ENCODE measurements at places on chromosomes 11 and 22.

DNA sequence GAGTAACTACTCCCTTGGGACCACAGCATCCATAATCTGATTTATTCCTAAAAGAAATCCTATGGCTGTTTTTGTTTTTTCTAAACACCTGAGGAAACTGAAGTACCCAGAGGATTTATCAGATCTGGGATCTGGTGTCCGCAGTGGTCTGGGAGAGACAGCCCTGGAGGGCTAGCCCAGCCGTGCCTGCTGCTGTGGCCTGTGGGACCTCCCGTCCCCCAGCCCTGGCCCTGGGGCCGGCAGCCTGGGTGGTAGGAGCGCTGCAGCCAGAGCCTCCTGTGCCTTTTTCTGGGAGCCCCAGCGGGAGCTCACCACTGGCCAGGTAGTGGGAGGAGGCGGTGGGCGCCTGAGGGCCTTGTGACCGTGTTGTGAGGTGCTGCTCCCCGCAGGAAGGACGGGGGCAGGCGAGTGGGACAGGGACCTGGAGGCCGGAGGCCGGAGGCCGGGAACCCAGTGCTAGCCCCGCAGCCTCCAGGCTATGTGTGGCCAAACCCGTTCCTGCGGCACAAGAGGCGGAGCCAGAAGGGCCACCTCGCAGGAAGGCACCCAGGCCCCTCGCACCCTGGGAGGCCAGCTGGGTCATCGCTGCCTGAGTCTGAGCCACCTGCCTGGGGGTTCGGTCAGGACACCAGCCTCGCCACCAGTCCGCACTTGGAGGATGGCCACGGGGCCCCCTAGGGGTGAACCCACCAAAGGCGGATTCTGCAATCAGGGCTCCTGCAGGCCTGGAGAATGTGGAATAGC lies 18.2 kb upstream of the C11orf96 start:
- no peak for DNase-seq

- no peak for DNase-seq
These were observed 1.7 kb downstream of the CREBZF start for GRCh38 chr11:85663080-85663752.

GRCh38 chr11:44949160-44950030 lies 1.3 kb downstream of the TP53I11 start:
- peak; percentile 16 for DNase-seq

GRCh38 chr11:94754819-94755218 lies 13.3 kb upstream of the AMOTL1 start:
- DNase-seq = no peak

DNA sequence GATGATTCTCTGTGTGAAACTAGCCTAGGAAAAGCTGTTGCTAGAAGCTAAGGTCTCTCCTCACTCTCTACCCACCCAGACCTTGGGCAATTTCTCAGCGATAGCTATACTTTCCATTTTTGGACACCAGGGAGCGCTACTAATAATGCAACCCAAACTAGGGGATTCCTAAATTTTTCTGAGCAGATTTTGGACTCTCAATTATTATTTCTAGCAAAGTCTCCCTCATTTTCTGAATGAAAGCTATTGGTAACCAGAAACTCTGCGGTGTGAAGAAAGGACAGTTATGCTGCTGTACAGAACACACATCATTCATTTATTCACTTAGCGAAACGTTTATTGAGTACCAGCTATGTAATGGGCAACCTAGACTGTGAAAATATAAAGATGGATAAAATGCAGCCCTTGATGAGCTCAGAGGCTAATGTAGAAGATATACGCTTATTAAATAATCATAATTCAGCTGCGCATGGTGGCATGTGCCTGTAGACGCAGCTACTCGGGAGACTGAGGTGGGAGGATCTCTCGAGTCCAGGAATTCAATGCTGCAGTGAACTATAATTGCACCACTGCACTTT lies 6.1 kb upstream of the STIM1 start:
- DNase-seq = no peak

GRCh38 chr11:20874358-20874757 lies 205.0 kb downstream of the NELL1 start:
- DNase-seq = no peak

- DNase-seq = no peak
These were observed 81.7 kb downstream of the CCDC34 start for GRCh38 chr11:27281276-27281675.

GRCh38 chr11:73337846-73338245 lies 29.8 kb downstream of the ARHGEF17 start:
- no peak for DNase-seq

DNA sequence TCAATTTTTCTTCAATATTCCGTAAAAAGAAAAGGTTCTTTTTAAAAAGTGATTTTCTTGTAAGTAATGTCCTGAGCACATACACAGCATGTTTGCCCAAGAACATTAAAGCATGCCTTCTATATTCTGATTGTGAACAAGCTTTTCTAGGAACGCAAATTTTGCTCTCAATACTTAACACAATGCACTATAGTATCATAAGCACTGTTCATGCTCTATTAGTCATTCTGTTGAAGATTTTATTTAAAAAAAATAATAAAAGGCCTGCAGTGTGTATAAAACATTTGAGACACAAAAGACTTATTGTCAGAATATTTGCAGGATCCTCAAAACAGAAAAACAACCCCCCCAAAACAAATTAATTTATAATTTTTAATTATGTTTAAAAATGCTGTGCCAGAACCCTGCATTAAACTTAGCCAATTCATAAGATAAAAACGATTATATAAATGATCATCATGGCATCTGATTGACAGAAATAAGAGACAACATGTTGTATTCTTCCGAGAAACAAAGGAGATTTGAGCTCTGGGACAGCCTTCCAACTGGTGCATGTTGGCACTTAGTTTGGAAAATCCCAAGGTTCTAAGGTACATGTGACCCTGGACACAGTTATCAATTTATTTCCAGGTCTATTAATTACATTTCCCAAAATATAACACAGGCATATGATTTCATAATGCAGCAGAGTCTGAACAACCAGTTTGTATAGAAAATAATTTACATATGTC lies 13.1 kb downstream of the MTMR2 start:
- no peak for DNase-seq

GRCh38 chr11:93852242-93852641 lies 1.8 kb upstream of the VSTM5 start:
- no peak for DNase-seq

GRCh38 chr22:22884010-22884887 lies 3.4 kb upstream of the IGLL5 start:
- DNase-seq = peak; percentile 28

DNA sequence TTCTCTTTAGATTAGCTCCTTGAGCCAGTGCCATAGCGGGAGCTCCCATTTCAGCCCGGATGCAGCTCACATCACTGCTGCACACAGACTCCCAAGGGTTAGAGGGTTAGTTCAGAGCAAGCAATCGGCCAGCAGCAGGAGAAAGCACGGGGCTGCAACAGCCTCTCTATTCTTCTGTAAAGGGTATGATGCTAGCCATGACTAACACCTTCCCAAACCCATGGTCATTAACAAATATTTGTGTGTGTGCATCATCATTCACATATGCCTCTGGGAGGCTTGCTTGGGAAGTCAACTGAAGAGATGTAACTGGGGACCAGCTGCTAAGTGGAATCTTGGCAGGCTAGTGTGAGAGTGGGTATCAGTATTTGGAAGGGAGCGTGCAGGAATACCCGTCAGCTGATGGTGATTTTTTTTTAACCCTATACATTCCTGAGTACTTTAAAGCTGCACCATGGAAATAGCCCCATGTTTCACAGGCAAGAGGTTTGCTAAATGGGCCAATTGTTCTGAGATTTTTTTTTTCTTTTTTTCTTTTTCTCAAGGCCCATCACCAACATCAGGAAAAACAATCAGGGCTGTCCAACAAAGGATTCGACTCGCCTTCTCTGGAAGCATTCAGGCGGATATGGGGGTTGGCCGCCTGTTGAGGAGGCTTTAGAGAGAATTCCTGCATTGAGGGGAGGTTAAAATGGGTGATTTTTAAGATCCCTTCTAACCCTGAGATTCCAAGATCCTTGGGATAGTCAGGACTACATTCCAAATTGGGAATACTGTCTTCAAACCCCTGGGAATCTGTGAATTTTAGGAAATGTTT lies 33.2 kb upstream of the CCDC89 start:
- DNase-seq = no peak

DNA sequence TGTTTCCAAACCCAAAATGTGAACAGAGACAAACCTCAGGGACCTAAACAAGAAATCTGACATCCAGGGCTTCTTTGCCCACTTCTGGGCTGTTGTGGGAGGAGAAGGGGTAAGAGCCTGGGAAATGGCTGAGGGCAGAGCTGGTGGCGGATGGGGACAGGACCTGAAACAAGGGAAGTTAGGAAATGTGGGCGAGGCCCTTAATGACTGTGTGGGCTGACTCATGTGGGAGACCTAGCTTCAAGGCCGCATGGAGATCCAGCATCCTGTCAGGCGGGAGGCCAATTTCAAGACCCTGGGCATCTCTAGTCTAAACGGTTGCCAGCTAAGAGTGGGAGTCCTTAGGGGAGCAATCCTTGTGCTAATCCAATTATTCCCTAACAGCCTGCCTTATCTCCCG lies 2.1 kb upstream of the OAF start:
- DNase-seq = no peak

DNA sequence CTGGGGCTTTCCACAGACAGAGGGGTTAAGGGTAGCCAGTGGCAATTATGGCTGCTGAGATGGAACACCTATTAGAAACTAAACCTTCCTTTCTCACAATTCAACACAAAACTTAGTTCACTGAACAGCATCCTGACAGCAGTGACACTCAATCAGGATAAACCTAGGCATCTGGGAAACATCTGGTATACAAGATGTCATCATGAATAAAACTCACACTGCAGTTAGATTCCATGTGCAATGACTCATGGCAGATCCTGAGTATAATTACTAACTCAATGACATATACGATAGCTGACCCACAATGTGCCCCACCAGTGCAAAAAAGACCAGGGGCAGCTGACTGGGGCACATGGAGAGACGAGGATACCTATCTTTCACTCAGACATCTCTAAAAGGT lies 17.7 kb downstream of the RBFOX2 start:
- no peak for DNase-seq

DNA sequence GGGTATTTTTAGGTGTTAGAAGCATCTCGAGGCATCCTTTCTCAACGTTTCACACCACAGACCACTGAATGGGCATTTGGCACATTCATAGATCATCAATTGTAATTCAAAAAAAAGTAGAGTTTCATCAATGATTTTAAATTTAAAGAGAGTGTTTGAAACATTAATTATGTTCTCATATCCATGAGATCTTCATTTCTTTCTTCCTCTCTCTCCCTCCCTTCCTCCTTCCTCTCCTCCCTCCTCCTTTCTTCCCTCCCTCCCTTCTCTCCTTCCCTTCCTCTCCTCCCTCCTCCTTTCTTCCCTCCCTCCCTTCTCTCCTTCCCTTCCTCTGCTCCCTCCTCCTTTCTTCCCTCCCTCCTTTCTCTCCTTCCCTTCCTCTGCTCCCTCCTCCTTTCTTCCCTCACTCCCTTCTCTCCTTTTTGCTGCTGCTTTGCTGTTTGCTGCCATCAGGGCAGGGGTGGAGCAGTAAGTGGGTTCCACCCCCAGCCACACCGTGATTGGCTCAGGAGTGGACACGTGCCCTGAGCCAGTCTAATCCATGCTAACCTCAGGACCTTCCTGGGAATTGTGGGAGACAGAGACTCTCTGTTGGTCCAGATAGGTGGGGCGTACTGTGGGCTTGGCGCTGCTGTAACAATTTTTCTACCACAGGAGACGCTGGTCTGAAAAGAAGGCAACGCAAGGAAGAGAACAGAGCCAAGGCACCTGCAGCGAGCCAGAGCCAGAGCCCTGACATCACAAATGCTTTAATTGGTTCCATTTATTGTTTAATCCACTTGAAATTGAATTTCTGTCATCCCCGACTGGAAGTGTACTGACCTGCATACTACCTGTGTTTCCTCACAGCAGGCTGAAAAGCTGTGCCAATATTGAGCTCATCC lies 33.7 kb upstream of the APOBEC3A start:
- no peak for DNase-seq

DNA sequence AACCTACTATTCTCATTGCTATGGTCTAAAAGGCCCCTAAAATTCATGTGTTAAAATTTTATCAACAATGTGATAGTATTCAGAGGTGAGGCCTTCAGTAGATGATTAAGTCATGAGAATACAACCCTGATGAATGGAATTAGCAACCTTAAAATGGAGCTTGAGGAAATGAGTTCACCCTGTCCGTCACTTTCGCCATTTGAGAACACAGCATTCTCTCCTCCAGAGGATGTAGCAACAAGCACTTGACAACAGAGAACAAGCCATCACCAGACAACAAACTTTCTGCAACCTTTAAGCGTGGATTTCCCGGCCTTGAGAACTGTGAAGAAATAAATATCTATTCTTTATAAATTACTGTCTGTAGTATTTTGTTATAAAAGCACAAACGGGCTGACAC lies 197.0 kb downstream of the SBF2 start:
- DNase-seq = no peak

DNA sequence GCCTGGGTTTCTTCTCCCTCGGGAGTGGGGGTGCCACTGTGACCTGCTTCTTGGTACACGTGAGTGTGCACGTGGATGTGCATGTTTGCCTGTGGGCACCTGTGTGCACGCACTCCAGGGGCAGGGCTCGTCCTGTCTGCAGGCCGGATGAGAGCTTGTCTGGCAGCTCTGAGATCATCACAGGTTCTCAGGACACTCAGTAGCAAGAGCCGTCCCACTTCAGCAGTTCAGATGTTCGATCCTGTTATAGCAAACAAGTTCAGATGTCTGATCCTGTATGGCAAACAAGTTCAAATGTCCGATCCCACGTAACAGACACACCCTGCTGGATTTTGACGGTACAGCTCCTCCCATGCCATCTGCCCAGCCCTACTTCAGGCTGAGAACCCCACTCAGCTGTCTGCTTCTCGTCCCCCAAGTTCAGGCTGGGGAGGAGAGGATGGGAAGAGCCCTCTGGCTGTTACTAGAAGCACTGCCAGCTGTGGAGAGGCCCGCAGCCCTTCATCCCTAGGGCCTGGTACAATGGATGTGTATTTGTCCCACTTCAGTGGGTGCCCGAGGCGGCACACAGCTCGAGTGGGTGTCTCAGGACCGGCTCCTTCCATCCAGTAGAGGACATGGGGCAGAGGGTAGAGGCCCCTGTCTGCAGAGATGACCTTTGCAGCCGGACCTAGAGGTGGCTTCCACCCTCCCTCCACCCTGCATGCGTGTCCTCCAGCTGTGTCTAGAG lies 1126.9 kb downstream of the BRD1 start:
- no peak for DNase-seq
